CD4-positive, alpha-beta T cell treated with Interleukin-6 for 4 hours (primary cell): ENCODE measurements at places on chromosomes 16 and 17.

DNA sequence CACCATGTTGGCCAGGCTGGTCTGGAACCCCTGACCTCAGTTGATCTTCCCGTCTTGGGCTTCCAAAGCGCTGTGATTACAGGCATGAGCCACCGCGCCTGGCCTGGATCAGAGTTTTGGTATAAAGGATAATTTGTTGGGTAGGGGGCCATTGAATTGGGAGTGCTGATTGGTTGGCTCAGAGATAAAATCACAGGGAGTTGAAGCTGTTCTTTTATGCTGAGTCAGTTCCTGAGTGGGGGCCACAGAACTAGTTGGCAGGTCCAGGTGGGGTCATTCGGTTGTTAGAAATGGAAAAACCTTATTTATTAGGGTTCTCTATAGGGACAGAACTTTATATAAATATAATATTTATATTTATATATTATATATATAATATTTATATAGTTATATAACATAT is 147.1 kb downstream of the SSH2 start:
- DNase-seq: no peak

GRCh38 chr16:63578791-63579190 is 1542.6 kb upstream of the CDH8 start:
- no peak for DNase-seq

GRCh38 chr16:54370278-54371040 is 83.9 kb upstream of the IRX3 start:
- DNase-seq: no peak

DNA sequence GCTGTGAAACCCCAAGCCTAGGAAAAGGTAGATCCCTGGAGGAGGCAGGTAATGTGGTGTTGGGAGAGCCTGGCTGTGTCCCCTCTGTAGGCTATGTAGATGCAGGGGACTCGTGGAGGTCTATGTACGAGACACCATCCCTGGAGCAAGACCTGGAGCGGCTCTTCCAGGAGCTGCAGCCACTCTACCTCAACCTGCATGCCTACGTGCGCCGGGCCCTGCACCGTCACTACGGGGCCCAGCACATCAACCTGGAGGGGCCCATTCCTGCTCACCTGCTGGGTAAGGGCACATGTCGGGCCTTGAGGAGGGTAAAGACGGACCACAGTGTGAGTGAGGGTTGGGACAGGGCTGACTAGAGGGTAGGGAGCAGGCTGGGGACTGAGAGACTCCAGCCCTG is 12.0 kb downstream of the ACE start:
- DNase-seq: no peak

GRCh38 chr16:52709306-52709705 is 162.4 kb upstream of the TOX3 start:
- no peak for DNase-seq

DNA sequence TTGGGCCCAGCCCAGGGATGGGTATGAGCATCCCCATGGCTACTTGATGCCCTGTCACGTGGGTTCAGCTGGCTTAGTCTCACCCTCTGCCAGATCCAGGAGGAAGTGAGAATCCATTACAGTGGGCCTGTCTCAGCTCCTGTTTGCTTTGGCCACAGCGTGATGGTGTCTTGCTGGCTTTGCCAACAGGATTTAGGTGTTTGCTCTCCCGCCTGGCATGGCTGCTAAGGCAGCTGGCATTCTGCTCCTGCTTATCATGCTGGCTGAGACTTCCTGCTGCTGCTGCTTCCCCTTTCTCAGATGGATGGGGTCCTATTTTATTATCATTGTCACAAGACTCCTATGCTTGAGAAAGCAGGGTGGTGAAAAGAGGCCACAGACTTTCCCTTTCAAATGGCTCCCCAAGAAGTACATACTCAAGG is 28.3 kb upstream of the HOXB13 start:
- DNase-seq: no peak

DNA sequence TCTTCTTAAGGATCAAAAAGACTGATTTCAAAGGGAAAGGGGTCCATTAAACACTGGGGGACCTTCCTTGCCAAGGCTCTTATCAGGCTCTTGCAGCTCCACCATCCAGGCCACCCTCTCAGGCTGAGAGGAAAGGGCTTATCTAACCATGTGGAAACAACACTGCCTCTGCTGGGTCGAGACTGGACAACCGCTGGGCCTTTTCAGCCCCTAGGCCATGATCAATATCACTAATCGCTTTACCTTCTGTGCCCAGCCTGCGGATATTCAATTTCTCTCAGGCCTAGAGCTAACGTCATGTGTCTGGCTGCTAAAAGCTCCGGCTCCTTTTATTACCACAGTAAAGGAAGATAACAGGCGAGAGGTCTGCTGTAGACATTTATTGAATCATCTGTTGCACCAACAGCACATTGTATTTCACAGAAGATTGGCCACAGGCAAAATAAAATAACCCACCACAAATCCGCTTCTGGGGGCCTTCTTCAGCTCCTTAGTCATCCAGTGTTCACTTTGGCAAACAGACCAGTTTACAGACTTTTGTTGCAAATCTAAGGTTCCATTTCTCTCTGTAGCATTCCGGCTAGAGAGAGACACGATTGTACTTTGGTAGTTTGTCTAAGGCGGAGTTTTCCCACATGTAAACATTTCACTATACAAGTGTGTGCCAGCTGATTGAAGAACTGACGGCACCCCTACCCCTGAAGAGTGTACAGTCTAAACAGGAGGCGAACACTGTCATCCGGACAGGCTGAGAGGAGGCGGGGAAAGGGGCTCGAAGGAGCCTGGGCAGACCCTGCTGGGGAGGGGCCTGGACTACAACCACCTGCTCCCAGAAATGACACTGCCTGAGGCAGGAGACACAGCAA is 13.9 kb downstream of the CYB561 start:
- no peak for DNase-seq

DNA sequence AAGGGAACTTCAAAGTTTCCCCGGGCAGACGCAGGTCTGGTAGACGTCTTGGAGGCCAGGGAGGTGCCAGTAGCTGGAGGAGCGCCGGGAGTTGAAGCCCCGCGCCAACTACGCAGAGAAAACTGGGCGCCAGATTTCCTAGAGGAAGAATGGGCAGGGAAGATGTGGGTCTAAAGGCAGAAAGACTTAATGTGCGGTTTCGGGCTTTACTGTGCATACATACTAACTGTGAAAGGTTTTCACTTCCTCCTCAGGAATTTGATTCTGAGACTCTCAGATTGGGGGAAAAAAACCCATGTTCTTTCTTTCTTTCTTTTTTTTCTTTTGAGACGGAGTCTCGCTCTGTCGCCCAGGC is 331 bp upstream of the ZNF287 start:
- DNase-seq: no peak

DNA sequence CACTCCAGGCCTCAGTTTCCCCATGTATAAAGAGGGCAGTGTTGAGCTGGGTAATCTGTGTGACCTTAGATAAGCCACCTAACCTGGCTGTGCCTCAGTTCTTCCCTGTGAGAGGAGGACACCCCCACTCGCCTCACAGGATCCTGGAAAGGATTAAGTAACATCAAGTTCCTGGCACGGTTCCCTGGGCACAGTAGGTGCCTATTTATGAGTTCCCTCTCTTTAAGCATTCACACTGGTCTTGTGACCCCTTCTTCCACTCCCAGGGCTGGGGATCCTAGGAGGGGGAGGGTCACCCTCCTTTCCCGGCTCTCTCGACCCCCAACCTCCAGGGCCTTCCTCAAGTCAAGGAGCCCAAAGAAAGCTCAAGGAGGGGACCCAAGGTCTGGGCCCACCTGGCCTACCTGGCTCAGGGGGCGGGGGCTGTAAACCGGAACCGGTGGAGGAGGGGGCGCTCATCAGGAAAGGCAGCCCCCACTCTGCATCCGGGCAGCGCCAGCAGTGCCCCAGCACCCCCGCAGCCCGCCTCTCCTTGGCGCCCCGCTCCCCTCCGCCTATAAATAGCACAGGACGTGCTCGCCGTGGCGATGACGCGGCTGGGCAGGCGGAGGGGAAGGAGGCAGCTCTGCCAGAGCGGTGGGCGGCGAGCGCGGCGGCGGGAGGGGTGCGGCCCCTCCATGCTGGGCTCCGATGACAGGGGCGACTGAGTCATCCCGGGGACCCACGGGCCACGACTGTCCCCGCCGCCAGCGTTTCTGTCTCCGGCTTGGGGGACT is 9.4 kb downstream of the RPL19 start:
- DNase-seq: peak; percentile 77

GRCh38 chr16:12304861-12305596 is 328.5 kb downstream of the SNX29 start:
- no peak for DNase-seq

DNA sequence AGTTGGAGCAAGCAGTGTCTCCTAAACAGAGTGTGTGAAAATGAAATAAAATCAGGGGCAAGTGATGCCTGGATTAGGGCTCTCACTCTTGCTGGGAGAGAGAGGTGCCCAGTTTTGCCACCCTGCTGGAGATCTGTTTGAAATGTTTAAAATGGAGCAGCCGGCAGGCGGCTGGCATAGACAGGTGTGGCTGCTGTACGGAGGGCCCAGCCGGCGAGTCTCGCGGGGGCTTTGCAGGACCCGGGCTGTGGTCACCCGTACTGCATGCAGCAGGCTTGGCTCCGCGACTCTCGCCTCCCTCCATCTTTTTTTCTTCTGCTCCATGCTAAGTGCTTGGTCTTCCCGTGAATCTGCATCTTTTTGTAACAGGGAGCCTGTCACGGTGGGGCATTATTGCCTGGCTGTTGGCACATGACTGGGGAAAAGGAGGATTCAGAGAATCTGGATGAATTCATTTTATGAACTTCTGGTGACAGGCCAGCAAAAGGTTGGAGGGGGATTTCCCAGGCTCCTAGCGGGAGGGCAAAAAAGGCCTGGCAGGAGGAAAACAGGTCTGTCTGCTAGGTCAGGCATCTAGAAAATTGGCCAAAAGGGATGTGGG is 1.8 kb downstream of the ZNRF1 start:
- DNase-seq: peak; percentile 4

DNA sequence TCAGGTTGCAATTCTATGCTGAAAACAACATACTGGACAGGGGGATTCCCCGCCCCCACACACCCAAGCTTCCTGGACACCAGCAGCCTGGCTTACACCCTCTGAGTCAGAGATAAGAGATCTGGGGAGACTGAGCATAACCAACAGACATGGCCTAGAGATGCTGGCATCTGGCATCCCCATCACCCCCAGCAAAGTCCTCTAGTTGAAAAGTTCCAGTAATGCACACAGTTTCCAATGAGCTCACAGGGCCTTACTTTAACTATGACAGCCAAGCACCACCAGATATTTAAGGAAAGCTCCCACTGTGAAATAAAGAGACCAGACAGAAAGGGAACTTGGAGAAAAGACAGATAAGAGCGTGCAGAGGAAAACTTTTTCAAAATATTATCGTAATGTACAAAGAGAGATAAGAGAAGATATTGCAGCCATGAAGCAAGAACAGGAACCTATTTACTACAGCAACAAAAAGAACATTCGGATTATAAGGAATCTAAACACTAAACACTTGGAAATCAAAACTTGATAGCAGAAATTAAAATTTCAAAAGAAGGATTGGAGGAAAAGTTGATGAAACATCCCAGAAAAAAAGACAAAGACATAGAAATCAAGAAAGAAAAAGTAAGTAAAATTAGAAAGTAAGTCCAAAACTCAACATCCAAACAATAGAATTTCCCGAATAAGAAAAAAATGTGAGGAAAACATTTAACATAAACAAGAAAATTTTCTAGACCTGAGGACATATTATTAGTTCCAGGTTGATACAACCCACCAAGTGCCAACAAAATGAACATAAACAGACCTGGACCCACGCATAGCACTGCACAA is 17.2 kb upstream of the ALOX15 start:
- DNase-seq: no peak

DNA sequence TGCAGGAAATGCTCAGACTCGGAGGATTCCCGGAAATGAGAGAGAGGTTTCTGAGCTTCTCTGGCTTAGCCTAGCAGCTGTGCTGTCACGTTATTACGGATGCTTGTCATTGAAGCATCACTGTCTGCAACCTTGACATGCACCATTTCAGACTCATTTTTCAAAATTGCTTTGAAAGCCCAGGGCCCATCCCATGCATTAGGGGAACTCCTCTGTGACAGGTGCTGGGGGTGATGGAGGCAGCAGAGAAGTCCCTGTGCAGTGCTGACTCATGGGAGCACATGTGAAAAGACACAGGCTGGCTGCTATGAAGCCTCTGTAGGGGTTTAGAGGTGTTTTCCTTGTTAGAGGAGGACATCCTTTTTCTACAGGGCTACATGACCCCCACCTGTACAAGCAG is 214.0 kb upstream of the MPHOSPH6 start:
- no peak for DNase-seq

GRCh38 chr17:73641826-73642600 is 2.2 kb downstream of the SDK2 start:
- DNase-seq: peak; percentile 10

GRCh38 chr17:39166437-39167335 is 725 bp upstream of the ARL5C start:
- DNase-seq: no peak

GRCh38 chr16:64144617-64145016 is 977.2 kb downstream of the CDH11 start:
- DNase-seq: no peak

DNA sequence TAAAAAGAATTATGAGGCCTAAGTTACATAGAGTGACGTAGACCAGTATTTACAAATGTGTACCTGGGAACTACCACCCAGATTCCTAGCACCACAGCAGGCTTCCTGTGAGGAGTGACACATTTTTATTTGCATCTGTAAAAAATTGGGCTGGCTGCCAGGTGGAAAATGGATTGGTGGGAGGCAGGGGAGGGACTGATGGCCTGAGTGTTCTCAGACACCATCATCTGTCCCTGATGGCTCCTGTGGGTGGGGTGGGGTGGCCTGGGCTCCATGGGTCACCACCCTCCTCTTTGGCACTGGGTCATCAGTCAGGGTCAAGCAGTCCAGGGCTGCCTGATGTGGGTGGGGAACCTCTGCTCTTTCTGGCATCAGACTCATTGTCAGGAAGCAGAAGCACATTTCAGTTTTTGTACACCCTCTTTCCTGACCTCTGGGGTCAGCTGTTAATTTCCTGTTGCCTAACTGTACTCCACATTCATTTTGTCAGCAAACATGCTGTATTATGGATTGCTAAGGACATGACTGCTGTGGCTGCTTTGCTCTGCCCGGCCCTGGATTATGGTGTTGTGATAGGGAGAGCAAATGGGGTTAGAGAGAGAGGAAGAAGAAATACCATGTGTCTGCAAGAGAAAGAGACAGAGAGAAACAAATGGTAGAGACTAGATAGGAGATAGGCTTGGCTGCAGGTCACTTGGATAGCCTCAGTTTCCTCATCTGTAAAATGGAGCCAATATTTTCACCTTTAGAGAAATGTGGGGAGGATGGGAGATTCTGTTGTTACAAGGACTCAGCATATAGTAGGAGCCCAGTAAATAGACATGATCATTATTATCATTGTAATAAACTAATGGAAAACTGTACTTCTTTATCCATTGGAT is 11.6 kb upstream of the MFAP4 start:
- DNase-seq: no peak

GRCh38 chr17:2391597-2392251 is 9.1 kb downstream of the MNT start:
- DNase-seq: no peak
